ENCODE measurements at places on chromosomes 6 and 20.

DNA sequence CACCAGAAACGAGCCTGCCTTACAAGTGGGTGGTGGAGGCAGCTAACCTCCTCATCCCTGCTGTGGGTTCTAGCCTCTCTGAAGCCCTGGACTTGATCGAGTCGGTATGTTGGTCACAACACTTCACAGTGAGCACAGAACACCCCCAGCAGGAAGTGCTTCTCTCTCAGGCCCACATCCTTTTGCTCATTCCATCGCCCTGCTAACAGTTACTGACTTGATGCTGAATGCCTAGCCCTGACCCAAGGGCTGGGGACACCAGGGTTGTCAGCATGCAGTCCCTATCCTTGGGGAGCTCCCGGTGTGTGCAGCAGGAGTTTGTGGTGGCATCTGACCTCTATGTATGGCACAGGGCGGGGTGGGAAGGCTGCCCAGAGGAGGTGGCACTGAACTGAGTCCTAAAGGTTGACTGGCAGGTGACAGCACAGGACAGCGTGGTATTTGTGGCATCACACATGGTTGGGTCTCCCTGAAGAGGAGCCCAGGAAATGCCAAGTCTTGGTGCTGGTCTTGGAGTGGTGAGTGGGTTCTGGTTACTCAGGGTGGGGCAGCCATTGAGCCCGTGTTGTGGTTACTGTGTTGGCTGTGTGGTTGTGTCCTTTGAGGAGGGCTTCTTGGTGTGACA, 26.7 kb downstream of the GTSF1L start:
- H3K4me1 ChIP-seq: no peaks in the 10 kb centered on the region
- H3K27me3 ChIP-seq: no peaks in the 10 kb centered on the region
- H3K36me3 ChIP-seq: no peaks in the 10 kb centered on the region
- H3K27ac ChIP-seq: no peak overlapping the region
- no peak for DNase-seq

- no peaks in the 10 kb centered on the region for H3K36me3 ChIP-seq
- H3K27ac ChIP-seq: no peak overlapping the region
- DNase-seq: no peak
- no peaks in the 10 kb centered on the region for H3K27me3 ChIP-seq
Observed at GRCh38 chr6:34982424-34982852, 93.4 kb downstream of the ANKS1A start.

DNA sequence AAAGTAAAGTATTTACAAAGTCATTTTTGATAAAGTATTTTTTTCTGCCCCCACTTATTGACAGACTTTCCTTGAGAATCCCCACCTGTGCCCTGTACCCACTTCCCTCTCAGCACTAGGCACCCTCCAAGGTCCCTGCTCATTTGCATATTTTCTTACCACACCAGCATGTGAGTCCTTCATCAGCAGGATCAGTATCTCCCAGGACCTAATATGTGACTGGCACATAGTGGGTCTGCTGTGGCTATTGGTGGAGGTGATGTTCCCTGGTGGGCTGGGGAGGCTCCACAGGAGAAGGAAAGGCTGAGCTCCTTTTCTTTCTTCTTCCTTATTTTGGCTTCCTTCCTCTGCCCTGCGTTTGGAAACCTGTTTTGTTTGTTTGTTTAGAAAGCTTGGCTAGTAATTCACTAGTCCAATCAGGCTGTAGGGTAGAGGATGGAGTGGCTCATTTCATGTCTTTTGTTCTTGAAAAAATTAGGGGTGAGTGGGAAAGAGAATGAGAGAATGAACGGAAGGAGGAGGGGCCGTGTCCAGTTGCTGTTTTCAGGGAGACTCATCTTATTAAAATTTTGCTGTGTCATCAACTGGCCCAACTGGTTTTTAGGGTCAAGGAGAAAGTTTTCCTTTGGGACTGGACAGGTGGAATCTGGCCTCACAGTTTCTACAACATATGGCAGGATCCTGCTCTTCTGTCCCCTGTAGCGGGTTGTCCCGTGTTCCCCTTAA, 2.8 kb upstream of the RNF24 start:
- no peaks in the 10 kb centered on the region for H3K27me3 ChIP-seq
- no peak overlapping the region for H3K27ac ChIP-seq
- H3K36me3 ChIP-seq: no peaks in the 10 kb centered on the region
- H3K4me1 ChIP-seq: peaks cover 3% of the 10 kb centered on the region

DNA sequence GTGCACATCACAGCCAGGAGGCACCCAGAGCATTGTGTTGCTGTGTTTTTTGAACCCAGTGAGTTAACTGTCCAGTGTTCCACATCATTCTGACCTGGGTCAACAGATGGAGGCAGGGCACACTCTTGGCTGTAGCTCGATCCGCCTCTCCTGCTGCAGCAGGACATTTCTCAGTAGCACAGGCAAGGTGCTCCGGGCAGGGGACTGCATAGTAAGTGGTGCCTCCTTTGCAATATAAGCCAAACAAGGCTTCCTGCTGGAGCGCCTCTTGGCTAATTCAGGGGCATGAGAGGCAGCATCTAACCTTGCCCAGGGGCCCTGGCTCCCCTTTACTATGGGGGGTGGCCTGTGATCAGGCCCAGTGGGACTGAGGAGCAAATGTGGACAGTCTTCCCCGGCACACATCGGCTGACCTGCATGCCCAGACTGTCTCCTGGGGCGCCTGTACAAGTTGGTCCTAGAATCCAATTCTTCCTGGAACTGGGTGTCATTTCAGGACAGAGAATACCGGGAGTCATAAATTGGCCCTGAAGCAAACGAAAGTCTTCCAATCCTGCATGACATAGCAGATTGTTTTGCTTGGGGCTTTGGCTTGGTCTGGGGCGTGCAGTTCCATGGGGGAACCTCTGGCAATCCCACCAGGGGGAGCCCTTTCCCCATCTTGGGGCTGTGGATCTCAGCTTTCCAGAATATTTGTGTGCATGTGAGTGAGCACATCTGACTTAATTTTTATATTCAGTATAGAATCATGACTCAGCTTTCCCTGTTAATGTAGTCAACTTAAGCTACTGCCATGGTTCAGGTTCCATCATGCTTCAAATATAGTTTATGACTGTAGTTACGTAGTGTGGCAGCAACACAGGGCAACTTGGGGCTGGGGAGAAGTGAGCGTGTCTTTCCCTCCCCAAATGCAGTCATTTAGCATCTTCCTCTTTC, 56.0 kb upstream of the DDR1 start:
- H3K4me1 ChIP-seq: peaks cover 3% of the 10 kb centered on the region
- no peaks in the 10 kb centered on the region for H3K36me3 ChIP-seq
- no peaks in the 10 kb centered on the region for H3K27me3 ChIP-seq
- peak; percentile 86 for DNase-seq

GRCh38 chr6:44057238-44057930, 69.9 kb downstream of the MRPL14 start:
- H3K36me3 ChIP-seq: no peaks in the 10 kb centered on the region
- H3K4me3 ChIP-seq: no peak overlapping the region
- H3K27ac ChIP-seq: no peak overlapping the region
- H3K4me1 ChIP-seq: no peaks in the 10 kb centered on the region

GRCh38 chr20:18265441-18265840, 22.9 kb upstream of the ZNF133 start:
- H3K36me3 ChIP-seq: no peaks in the 10 kb centered on the region
- no peak for DNase-seq
- H3K4me1 ChIP-seq: no peaks in the 10 kb centered on the region
- H3K27me3 ChIP-seq: no peaks in the 10 kb centered on the region
- no peak overlapping the region for H3K27ac ChIP-seq

DNA sequence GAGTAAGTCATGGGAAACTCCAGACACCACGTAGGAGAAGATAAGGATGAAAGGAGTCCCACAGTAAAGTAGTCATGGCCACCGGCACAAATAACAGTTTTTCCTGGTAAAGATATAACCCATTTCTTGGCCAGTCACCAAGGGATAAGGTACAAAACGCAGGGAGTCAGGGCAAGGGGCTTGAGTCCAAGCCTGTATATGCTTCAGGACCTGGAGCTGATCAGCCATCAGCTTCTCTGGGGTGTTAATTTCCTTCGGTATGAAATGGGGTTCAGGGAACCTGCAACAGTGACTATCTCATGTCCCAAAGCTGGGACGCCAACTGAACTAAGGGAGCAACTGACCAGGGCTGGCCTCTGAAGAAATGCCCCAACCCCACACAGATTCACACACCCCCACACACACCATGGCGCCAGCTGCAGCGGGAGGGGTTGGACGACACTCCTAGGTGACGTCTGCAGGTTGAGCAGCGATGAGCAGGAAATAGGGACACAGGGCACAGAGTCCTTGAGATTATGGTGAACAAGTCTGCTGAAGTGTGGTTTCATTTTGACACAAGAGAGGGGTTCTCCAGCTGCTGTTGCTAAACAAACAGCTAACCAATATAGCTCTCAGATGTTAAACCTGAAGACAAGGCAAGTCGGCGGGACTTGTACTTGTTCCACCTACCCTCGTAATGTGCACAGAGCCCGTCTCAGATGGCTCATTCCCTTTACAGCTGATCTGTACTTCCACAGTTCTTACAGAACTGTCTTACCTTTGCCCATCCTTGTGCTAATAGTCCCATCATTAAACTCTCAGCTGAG, 7.4 kb upstream of the ADTRP start:
- no peak for DNase-seq
- H3K36me3 ChIP-seq: no peaks in the 10 kb centered on the region

DNA sequence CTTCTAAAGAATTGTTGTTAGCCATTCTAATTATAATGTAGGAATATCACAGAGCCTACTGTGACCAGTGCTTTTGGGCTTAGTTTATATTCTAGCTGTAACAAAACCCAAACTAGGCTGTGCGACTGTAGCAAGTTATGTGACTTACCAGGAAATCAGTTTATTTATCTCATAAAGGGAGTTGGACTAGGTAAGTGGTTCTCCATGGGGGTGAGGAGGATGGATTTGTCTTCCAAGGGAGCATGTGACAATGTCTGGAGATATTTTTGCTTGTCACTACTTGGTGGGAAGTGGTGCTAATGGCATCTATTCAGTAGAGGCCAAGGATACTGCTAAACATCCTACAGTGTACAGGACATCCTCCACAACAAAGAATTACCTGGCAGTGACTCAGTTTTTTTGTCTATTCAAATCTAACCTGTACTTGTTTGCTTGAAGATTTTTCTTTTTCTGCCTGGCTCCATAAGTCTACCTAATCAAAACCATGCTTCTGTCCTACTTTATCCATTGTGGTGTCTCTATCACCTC, 32.5 kb downstream of the ZFAND3 start:
- no peak overlapping the region for H3K27ac ChIP-seq
- H3K4me1 ChIP-seq: peaks cover 4% of the 10 kb centered on the region
- H3K4me3 ChIP-seq: no peak overlapping the region
- H3K36me3 ChIP-seq: no peaks in the 10 kb centered on the region
- no peak for DNase-seq

- no peak overlapping the region for H3K27ac ChIP-seq
- no peaks in the 10 kb centered on the region for H3K27me3 ChIP-seq
- H3K36me3 ChIP-seq: no peaks in the 10 kb centered on the region
- no peak overlapping the region for H3K4me3 ChIP-seq
- H3K4me1 ChIP-seq: peaks cover 7% of the 10 kb centered on the region
Observed at GRCh38 chr6:42021847-42022754, 28.2 kb upstream of the TAF8 start.

DNA sequence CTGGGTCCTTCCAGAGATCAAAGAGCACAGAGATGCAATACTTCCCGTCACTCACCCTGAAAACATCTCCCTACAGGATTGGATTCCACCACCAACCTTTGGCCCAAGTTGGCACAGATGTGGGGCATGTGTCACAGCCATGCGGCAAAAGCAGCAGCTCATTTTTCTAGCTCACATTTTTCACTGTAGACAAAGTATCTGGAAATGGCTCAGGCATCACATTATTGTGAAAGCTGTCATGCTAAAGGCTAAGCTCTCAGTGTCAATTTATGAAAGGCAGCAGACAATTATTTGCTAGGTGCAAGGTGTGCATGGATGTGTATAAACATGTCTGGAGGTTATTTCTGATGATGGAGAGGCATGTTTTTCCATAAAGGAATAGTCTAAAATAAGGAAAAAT, 248.8 kb upstream of the PRND start:
- no peaks in the 10 kb centered on the region for H3K36me3 ChIP-seq
- H3K27me3 ChIP-seq: no peaks in the 10 kb centered on the region
- H3K4me1 ChIP-seq: no peaks in the 10 kb centered on the region

DNA sequence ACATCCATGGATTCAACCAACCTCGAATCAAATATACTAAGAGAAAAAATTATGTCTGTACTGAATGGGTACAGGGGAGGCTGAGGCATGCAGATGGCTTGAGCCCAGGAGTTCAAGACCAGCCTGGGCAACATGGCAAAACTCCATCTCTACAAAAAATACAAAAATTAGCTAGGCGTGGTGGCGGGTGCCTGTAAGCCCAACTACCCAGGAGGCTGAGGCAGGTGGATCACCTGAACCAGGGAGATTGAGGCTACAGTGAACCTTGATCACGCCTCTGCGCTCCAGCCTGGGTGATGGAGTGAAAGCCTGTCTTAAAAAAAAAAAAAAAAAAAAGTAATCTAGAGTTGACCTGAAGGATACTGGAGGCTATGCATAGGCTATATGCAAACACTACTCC, 219.1 kb upstream of the SNX9 start:
- no peaks in the 10 kb centered on the region for H3K4me1 ChIP-seq
- no peak for DNase-seq
- H3K27ac ChIP-seq: no peak overlapping the region
- H3K27me3 ChIP-seq: no peaks in the 10 kb centered on the region
- no peaks in the 10 kb centered on the region for H3K36me3 ChIP-seq

Measured in ovary (tissue), 10 donors.